ENCODE measurements at places on chromosomes 3 and 15. TPM values are rescaled to one million over a fixed set of nuclear protein-coding genes. Genes with fewer than 3 reads are reported as not detected.

OR5K2 gene
- total RNA-seq: not detected

TPRA1 gene
- total RNA-seq: 25.6 TPM

FRMD5 gene
- 16.3 TPM for total RNA-seq

GOLGA6L2 gene
- total RNA-seq: not detected

CPN2 gene
- total RNA-seq: not detected

DZIP1L gene
- total RNA-seq: 38.2 TPM

CCR4 gene
- total RNA-seq: not detected

LTK gene
- not detected for total RNA-seq

GREM1 gene
- 181 TPM for total RNA-seq

ECE2 gene
- total RNA-seq: not detected

GPX1 gene
- 167 TPM for total RNA-seq

ACAN gene
- 3.3 TPM for total RNA-seq

MOBP gene
- total RNA-seq: not detected

CCK gene
- not detected for total RNA-seq

RBM6 gene
- total RNA-seq: 48.5 TPM

TJP1 gene
- total RNA-seq: 94.2 TPM

SLITRK3 gene
- not detected for total RNA-seq

ERC2 gene
- 0.09 TPM for total RNA-seq

CMTM8 gene
- total RNA-seq: 1.1 TPM

ALAS1 gene
- 40.8 TPM for total RNA-seq

GOLGA6A gene
- not detected for total RNA-seq

DPPA4 gene
- not detected for total RNA-seq

SCAANT1 gene
- not detected for total RNA-seq

THSD4 gene
- 50.9 TPM for total RNA-seq

SPTSSB gene
- total RNA-seq: not detected

VIPR1 gene
- total RNA-seq: 5.6 TPM

PLA1A gene
- 1.1 TPM for total RNA-seq

CHRD gene
- 4.6 TPM for total RNA-seq

GASK1A gene
- 0.63 TPM for total RNA-seq

CPNE9 gene
- total RNA-seq: not detected

NANOGP8 gene
- not detected for total RNA-seq

CIDEC gene
- total RNA-seq: not detected
